ENCODE measurements at places on chromosomes 13 and 19.

DNA sequence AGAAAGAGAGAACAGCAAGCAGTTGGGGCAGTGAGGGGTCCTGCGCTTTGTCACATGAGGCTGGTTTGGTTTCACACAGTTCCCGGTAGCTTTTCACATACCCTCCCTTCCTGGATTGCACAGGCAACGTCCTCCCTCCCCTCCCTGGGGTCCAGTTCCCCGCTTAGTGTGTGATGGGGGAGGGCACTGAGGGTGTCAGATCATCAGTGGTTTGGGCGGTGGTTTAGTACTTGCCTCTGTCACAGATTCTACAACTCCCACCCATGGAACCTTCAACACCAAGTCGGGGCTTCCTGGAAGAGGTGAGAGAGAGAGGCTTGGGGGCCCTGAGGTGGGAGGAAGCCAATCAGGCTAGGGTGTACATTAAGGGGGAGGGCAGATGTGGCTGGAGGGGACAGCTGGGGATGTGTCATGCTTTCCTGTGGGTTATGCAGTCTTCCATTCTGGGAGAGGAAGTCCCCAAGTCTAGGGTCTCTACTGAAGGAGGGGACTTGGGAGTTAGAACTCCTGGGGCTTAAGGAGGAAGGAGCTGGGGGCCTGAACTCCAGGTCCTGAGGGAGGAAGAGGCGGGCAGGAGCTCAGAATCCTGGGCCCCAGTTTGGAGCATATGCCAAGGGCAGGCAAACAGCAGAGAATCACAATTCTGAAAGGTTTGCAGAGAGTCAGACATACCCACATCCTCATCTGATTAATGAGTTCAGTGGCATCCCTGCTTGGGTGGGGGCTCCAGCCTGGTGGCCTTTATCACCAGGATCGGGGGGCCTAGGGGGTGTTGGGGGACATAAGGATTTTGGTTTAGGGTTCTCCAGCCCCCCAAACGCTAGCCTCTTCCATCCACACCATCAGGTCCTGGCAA, at the start of gene NKG7:
TSS of gene NKG7 (minus strand) at position 6 of the 856 bp plus-strand sequence. CDS start 119 bp downstream, outside the sequence.
- no peak for DNase-seq

DNA sequence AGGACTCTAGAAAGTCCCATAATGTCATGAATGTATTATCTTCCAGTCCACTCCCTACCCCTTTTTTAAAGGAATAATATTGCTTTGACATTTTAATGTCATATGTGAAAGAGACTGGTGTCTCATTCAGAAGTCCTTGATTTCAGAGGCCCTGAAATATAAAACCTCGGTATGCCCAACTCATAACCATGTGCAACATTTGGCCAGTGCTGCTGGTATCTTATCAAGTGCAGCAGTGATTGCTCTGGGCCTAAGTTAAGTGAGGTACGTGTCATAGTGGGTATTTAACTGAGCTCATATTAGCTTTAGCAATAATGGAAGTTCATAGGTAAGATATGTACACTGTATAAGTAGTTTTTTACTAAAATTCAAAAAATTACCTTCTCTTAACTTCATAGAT, 14.7 kb downstream of the TEX30 start:
- DNase-seq: no peak

- DNase-seq: peak; percentile 62
Measured at GRCh38 chr19:7917267-7918061, 2.7 kb upstream of the SNAPC2 start.

DNA sequence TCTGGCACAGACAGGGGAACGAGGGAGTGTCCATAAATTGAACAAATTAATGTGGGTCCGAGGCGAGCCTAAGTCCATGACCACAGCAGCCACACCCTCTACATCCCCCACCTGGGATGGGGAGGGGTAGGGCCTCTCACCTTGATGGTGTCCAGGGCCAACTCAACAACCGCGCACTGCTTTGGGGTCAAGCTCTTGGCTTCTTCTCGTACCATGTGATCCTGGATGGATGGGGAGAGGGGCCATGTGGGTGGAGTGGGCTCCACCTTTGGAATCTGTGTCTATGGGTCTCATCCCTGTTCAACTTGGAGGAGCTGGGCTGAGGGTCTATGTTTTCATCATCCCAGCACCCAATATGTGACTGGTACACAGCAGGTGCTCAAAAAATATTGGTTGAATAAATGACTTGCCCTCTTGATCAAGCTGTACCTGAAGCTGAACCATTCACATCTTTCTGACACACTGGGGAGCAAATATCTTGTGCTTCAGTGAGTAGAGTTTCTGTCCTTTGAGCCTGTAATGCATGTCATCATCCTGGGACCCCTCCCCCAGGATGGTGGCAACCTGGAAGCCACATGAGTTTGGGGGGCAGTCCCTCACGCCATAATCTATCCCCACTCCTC, 62.9 kb downstream of the COLGALT1 start:
- no peak for DNase-seq

DNA sequence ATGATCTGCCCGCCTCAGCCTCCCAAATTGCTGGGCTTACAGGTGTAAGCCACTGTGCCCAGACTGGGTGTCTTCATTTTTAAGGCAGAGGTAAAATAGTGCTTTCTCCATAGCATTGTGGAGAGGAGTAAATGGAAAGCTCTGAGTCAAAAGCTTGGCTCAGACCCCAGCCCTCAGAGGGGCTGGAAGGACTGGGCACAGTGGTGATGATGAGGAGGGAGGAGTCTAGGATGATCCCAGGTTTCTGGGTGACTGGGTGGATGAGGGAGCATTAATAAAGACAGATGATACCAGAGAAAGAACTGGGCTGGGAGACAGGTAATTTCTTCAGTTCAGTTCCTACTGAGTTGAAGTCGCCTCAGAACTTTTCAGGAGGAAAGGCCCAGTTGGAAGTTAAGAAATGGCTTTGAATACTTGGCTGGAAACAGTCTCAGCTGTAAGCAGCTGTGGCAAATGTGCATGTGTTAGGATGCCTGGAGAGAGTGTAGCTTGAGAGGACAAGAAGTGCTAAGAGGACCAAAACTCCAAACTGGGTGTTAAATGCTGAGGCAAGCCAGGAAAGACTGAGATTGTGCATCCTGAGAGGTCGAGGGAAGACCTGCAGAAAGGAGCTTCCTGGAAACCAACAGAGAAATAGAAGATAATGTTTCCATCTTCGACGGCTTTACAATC, 37.1 kb upstream of the MEDAG start:
- DNase-seq: peak; percentile 31

- DNase-seq: no peak
Measured at GRCh38 chr19:28509079-28509895, 703.7 kb downstream of the UQCRFS1 start.

GRCh38 chr13:43227721-43228120, 204.3 kb downstream of the DNAJC15 start:
- peak; percentile 50 for DNase-seq

DNA sequence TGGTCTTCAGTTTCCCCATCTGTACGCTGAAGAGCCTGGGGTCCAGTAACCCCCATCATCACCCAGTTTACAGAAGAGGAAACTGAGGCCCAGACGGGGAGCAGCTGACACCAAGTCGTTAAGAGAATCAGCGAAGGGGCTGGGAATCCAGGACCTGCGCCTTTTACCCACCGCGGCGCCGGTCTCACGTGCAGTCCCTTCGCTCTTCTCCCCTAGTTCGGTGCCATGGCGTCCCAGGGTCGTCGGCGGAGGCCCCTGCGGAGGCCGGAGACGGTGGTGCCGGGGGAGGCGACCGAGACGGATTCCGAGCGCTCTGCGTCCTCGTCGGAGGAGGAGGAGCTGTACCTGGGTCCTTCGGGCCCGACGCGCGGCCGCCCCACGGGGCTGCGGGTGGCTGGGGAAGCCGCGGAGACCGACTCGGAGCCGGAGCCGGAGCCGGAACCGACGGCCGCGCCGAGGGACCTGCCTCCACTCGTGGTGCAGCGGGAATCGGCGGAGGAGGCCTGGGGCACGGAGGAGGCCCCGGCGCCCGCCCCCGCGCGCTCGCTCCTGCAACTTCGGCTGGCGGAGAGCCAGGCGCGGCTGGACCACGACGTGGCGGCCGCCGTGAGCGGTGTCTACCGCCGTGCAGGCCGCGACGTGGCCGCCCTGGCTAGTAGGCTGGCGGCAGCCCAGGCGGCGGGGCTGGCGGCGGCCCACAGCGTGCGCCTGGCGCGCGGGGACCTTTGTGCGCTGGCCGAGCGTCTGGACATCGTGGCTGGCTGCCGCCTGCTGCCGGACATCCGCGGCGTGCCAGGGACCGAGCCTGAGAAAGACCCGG, 698 bp downstream of the BLOC1S3 start:
- DNase-seq: peak; percentile 38

GRCh38 chr19:48113190-48113917, 2.7 kb upstream of the PLA2G4C start:
- DNase-seq: no peak
